ENCODE measurements at places on chromosomes 13 and 19.

DNA sequence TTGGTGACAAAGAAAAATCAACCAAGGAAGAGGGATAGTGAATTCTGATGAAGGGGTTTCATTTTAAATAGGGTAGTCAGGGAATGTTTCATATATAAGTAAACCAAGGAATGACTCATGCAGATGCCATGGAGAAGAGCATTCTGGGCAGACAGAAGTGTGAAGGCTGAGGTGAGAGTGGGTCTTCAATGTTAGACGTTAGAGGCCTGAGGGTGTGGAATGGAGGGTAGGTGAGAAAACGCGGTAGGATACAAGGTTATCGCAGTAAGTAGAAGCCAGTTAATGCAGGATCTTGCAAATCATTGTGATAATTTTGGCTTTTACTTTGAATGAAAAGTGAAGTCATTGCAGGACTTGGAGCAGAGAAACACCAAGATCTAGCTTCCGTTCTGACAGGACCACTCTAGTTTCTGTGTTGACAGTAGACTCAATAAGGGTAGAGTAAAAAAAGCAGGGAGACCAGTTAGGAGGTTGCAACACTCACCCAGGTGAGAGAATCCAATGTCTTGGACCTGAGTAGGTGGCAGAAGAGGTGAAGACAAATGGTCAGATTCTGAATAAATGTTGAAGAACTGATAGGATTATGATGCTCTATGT lies 225.2 kb upstream of the TMTC4 start:
- no peaks in the 10 kb centered on the region for H3K27me3 ChIP-seq
- no peak overlapping the region for H3K27ac ChIP-seq
- H3K36me3 ChIP-seq: no peaks in the 10 kb centered on the region
- H3K4me1 ChIP-seq: no peaks in the 10 kb centered on the region
- no peak overlapping the region for H3K4me3 ChIP-seq

DNA sequence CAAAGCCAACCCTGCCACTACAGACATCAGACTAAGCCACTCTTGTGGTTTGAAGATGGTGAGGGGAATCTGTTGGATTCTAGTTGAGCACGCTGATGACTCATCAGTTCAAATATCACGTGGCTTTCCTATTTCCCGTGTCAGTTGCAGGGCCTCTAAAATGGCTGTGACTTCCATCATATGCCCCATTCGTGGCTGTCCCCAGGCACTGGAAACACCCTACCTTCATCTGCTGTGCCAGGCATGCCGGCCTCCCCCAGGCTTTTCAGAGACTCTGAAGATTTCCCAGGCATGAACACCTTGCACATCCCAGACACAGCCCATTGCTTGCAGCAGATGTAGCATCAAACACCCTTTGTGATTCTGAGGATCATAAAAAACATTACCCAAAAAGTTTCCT lies 659.9 kb downstream of the UQCRFS1 start:
- no peak overlapping the region for H3K4me3 ChIP-seq
- H3K4me1 ChIP-seq: no peaks in the 10 kb centered on the region
- no peaks in the 10 kb centered on the region for H3K36me3 ChIP-seq
- no peaks in the 10 kb centered on the region for H3K27me3 ChIP-seq
- DNase-seq: no peak

GRCh38 chr13:40171566-40171965 lies 494.9 kb downstream of the FOXO1 start:
- no peaks in the 10 kb centered on the region for H3K36me3 ChIP-seq
- peaks cover 8% of the 10 kb centered on the region for H3K27me3 ChIP-seq
- peaks cover 4% of the 10 kb centered on the region for H3K4me1 ChIP-seq

DNA sequence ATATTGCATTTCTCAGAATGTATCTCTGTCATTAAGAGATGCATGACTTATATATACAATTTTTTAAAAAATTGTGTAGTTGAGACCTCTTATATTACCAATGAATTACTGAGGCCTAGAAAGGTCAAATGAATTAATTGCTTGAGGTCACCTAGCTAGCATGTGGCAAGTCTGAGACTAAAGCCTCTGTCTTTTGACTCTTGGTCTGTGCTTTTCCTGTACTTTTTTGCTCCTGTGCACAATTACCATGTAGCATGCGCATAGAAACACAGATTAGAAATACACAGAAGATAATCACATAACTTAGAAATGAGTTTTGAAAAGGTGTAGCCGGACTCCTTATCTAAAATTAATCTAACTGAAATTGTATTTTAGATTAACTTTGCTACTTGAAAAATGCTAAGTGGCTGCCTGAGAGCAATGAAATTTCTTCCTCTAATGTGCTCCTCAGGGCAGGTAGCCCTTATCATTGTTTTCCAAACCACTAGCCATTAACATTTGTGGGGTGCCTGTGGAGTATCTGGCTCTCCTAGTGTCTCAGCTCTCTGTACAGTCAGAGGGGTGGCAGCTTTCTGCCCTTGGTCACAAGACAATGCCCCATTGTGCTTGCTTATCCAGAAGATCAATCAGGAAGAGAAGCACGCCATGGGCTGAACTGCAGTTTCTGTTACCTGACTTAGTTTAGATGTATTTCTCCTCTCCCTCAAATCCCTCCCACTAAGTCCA lies 119.6 kb downstream of the RFC3 start:
- no peaks in the 10 kb centered on the region for H3K4me1 ChIP-seq
- no peaks in the 10 kb centered on the region for H3K36me3 ChIP-seq
- no peak overlapping the region for H3K4me3 ChIP-seq

DNA sequence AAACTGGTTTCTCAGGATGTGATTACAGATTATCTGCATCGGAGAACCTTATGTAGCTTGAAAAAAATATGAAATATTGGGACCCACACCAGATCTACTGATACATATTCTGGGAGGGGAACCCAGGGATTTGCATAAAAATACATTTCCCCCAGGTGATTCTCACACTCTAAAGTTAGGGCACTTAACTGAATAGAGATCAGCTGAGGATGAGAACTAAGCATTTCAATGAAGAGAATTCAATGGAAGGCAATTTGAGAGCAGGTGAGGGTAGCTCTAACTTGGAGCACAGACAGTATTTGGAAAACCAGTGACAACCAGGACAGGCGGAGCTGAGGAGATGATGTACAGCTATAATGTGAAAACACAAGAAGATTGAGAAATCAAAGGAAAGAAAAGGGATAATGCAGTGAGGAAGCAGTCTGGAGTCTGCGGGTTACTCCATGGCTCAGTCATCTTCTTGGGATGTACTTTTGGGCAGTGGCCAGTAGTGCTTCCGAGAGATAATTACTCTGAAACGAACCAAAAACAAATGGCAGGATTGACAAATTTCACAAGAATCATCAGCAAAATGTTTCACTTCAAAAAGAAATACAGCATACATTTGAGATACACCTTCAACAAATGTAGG lies 6.1 kb upstream of the OXGR1 start:
- no peak overlapping the region for H3K4me3 ChIP-seq
- H3K27ac ChIP-seq: no peak overlapping the region
- peak; percentile 15 for DNase-seq
- peaks cover 17% of the 10 kb centered on the region for H3K27me3 ChIP-seq
- H3K4me1 ChIP-seq: no peaks in the 10 kb centered on the region

GRCh38 chr13:91889641-91890040 lies 491.2 kb downstream of the GPC5 start:
- DNase-seq: peak; percentile 8
- no peaks in the 10 kb centered on the region for H3K36me3 ChIP-seq
- no peaks in the 10 kb centered on the region for H3K27me3 ChIP-seq
- H3K27ac ChIP-seq: no peak overlapping the region

- no peaks in the 10 kb centered on the region for H3K27me3 ChIP-seq
- no peak overlapping the region for H3K27ac ChIP-seq
- H3K4me1 ChIP-seq: peaks cover 7% of the 10 kb centered on the region
- no peak overlapping the region for H3K4me3 ChIP-seq
These were observed 5.2 kb upstream of the SRRM5 start for GRCh38 chr19:43606569-43607229.

DNA sequence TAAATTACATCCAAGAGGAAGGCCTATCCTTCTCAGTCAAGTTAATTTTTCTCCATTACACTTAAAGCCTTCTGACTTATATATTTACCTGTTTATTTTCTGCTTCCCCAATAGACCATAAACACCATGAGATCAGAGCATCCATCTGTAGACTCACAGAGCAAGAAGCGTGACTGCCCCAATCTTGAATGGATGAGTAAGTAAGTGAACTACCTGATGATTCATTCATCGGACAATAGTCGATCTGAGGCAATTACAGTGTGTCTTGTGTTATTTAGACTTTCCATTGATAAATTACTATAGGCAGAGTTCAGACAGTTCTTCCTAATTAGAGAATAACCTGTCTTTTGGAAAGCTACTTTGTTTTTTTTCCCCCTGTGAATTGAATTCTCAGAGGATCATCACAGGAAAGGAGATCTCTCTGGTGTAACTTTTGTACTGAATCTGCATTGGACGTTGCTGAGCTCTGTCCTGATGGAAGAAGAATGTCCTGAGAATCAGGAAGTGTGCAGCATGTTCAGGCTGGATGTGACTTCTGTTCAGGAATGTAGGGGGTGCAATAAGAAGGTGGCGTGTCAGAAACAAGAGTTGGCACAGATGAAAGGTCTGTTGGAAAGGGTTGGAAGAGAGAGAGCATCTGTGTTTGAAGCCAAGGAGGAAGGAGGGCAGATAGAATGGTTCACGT lies 367.0 kb downstream of the NALCN start:
- H3K4me1 ChIP-seq: no peaks in the 10 kb centered on the region

DNA sequence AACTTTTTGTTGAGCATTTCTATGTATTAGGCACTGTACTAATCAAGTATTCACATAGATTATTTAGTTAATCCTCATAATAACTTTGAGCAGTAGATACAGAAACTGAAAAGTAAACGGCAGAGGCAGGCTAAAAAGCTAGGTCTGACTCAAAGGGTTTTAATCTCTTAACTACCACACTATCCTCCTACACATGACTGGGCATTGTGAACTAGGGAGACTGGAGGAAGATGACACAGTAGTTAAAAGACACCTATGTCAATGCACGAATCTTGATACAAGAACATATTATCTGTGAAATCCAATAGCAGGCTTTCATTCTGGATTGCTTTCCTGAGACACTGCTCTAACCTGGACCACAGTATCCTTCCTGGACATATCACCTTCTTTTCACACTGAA lies 36.3 kb downstream of the MICU2 start:
- DNase-seq: no peak
- no peaks in the 10 kb centered on the region for H3K4me1 ChIP-seq
- H3K4me3 ChIP-seq: no peak overlapping the region
- H3K27me3 ChIP-seq: no peaks in the 10 kb centered on the region

GRCh38 chr13:73715911-73716510 lies 418.2 kb downstream of the KLF12 start:
- DNase-seq: no peak
- no peak overlapping the region for H3K4me3 ChIP-seq
- no peak overlapping the region for H3K27ac ChIP-seq

GRCh38 chr19:55116232-55116858 lies 1.1 kb downstream of the PPP1R12C start:
- peaks cover 52% of the 10 kb centered on the region for H3K4me1 ChIP-seq
- DNase-seq: peak; percentile 78

DNA sequence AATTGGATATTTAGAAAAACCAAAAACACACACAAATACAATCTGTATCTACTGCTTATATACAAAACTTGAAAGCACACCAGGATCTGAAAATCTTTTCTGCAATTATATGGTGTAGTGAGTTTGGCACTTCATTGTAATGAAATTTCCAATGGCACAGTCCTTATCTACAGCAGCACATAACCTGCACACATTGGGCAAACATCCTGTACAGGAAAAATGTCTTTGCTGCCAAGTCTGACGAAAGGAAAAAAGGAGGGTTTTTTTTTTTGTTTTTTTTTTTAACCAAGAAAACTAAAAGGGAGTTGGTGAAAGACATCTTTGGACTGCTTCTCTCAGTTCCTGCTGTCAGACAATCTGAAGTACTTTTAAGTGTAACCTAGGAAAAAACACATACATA lies 107.8 kb downstream of the FOXO1 start:
- peaks cover 16% of the 10 kb centered on the region for H3K4me1 ChIP-seq
- no peaks in the 10 kb centered on the region for H3K27me3 ChIP-seq
- H3K4me3 ChIP-seq: no peak overlapping the region
- H3K36me3 ChIP-seq: peaks cover 13% of the 10 kb centered on the region

GRCh38 chr13:106088085-106088484 lies 447.4 kb downstream of the EFNB2 start:
- H3K4me3 ChIP-seq: no peak overlapping the region
- no peaks in the 10 kb centered on the region for H3K36me3 ChIP-seq
- H3K27ac ChIP-seq: peak overlapping the region; percentile 3
- DNase-seq: no peak
- H3K27me3 ChIP-seq: no peaks in the 10 kb centered on the region

- DNase-seq: peak; percentile 72
These were observed 126.0 kb downstream of the FOXO1 start for GRCh38 chr13:40540328-40541044.

- no peaks in the 10 kb centered on the region for H3K36me3 ChIP-seq
- peaks cover 17% of the 10 kb centered on the region for H3K4me1 ChIP-seq
- DNase-seq: peak; percentile 19
- H3K4me3 ChIP-seq: peak within 1 kb of the TSS; percentile 58
- H3K27ac ChIP-seq: no peak within 1 kb of the TSS
These were observed at the start of gene C2CD4C for GRCh38 chr19:408902-409515. Gene C2CD4C (minus strand): TSS chr19:409147. CDS start chr19:408361, 786 bp downstream.

DNA sequence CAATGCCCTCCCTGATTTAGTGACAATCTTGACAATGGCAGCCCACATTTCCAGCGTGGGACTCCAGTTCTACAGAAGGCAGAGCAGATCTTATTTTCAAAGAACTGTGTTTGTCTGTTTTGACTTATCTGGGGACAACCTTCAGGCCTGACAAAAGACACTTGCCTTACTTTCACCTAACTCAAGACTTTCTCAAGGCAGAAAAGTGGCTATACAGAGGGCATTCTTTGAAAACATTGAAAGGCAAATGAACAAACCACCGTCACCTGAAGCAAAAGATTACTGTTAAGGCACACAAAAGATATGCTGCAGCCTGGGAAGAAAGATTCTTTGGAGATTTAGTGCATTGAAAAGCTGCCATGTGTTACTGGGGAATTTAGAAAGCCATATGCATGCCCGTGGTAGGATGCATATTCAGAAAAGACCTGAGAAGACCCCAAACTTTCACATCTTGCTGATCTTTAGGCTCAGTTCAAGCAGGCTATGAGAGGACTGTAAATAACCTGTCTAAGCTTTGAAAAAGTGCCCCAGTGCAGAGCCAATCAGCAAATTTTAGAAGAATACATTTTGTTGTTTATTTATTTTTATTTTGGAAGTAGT lies 82.8 kb downstream of the TSC22D1 start:
- H3K27ac ChIP-seq: no peak overlapping the region
- DNase-seq: no peak
- no peak overlapping the region for H3K4me3 ChIP-seq

GRCh38 chr19:3471954-3472655 lies 8.2 kb downstream of the SMIM24 start:
- H3K4me3 ChIP-seq: no peak overlapping the region
- no peak overlapping the region for H3K27ac ChIP-seq
- H3K27me3 ChIP-seq: peaks cover 21% of the 10 kb centered on the region

DNA sequence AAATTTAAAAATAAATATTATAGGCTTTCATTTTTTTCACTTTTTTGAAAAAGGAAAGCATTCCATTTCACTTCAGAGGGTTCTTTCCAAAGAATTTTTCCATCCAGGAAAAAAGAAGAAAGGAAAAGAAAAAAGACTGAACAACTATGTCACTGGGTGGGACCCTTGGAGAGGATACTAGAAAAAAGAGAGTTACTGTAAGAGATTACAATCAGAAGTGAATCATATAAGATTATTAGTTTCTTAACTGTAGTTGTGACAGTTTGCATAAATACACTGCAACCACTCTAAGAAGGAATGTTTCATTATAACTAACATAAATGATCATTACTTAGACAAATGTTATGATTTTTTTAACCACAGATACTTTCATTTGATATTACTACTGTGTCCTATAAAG lies 87.8 kb downstream of the KLF12 start:
- no peak overlapping the region for H3K4me3 ChIP-seq
- H3K27ac ChIP-seq: no peak overlapping the region
- H3K4me1 ChIP-seq: no peaks in the 10 kb centered on the region
- no peaks in the 10 kb centered on the region for H3K36me3 ChIP-seq
